ENCODE measurements at places on chromosomes 5 and 9.

- DNase-seq: no peak
Measured at GRCh38 chr5:153211076-153211475, 279.4 kb upstream of the GRIA1 start.

- DNase-seq: no peak
Measured at GRCh38 chr5:3839151-3839550, 243.5 kb downstream of the IRX1 start.

GRCh38 chr5:151632524-151632923 lies 41.4 kb upstream of the FAT2 start:
- no peak for DNase-seq

GRCh38 chr5:57501414-57502201 lies 19.0 kb upstream of the ACTBL2 start:
- no peak for DNase-seq

GRCh38 chr5:112878760-112879159 lies 17.7 kb downstream of the SRP19 start:
- no peak for DNase-seq

DNA sequence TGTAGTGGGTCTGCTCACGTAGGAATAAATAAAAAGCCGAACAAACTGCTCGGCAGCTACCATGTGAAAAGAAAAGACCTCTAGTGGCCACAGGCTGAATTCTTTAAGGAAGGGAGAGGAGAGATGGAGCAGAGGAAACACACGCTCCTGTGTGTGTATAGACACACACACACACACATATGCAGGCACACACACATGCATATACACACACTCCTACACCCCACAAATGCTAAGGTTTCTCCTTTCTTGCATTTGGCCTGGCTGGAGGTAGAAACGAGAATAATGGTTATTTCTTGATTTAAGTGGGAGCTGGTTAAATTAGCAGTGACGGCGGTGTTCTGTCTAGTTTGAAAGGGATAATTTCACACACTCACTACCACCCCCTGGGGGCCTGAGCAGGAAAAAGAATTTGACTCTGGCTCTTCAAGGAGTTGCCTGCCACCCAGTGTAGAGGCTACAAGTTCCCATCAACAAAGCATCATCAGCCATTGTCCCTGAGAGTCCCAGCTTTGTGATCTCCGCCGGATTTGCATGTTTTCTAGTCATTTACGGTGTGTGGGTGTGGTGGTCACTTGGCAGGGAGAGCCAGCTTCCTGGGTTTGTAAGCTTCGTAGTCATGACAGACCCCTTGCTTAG lies at the start of gene INSYN2B:
Gene INSYN2B (minus strand): TSS at position 78 of the 636 bp plus-strand sequence. CDS start 96,597 bp downstream, outside the sequence.
- DNase-seq: peak; percentile 47

DNA sequence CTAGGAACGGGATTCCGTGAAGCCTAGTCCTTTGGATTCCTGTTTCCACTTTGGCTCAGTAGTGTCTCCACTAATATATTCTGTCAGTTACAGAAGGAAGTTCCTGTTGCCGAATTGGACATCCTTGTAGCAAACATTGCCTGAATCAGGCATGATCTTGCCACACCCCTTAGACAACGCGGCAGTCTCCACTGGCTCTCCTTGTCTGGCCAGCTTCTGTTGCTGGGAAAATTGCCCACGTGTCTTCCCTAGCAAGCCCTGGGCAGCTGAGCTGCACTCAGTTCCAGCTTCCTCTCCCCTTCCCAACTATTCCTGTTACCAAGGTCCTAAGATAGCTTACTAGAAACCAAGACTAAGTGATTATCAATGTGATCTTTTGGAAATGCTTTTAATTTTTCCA lies 316.6 kb upstream of the RIOK2 start:
- DNase-seq: no peak

DNA sequence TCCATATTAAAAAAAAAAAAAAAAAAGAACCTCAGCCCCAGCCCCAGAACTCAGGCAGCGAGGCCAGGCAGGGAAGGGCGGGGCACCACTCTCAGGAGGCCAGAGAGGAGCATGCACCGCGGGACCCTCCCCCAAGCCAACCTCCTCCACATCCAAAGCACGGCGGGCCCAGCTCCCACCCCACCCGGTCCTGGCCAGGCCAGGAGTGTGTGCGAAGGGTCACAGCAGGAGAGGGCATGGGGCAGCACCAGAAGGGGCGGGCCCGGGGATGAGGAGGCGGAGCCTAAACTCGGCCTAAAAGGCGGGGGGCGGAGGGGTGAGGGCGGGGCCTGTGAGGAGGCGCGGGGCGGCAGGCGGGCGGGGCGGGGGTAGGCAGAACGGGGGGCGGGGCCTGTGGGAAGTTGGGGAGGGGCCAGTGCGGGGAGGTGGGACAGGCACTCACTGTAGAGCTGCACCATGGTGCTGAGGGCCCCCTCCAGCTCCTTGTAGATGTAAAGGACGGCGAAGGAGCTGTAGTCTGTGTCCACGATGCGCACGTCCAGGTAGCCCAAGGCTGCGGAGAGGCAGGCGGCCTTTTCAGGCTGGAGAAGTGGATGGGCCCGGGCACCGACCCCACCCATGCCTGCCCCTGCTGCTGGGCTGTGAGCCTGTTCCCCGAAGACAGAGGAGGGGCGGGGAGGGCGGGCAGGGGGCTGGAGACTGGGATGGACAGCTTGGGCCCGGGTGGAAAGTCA lies 1.2 kb downstream of the LCN15 start:
- no peak for DNase-seq

GRCh38 chr9:111066468-111066867 lies 28.2 kb upstream of the LPAR1 start:
- DNase-seq: no peak

DNA sequence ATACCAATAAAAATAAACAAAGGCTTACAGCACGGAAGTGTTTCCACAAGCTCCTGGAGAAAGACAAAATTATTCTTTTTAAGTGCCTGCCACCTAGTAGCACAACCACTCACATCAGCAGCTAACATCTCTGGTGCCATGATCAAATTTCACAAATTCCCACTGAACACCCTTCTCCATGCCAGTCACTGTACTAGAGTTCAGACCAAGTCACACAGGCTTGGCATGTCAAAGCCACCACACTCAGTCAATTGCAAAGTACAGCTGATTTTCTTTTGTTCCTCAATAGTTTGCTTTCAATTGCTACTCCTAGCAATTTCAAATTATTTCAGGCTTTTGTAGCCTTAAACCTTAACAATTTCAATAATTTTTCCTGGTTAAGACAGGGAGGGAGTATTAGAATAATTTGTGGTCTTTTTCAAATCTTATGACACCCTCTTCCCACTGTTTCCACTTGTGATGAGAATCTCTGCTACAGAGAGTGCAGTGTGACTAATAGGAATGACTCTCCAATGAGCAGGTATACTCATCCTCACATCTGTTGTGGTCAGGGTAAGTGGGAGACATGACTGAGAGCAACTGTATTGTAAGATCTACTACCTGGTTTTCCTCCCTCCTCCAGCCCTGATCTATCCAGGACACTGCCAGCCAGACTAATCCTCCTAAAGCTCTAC lies 46.2 kb downstream of the RNF145 start:
- DNase-seq: no peak

DNA sequence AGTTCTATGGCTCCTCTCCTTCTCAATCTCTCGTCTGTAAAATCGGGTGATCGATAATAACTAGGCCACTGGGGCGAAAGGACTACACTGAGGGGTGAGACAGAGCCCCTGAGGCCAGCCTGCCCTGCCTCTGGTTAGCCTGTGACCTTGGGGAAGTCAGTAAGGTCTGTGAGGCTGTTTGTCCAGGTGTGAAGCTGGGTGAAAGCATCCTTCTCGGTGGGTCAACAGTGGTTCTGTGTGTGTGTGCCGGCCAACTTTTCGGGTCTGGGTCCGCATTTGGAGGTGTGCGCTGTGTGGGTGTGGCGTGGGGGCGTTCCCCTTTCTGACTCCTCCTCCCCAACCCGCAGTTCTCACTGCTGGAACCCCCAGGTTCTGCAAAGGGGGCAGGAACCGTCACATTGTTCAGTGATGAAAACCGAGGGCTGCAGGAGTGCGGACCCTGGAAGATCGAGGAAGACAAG lies 5.0 kb upstream of the RNF44 start:
- no peak for DNase-seq

GRCh38 chr9:94554439-94555331 lies at the start of gene PCAT7:
Gene PCAT7 (plus strand): TSS chr9:94555083.
- DNase-seq: no peak

DNA sequence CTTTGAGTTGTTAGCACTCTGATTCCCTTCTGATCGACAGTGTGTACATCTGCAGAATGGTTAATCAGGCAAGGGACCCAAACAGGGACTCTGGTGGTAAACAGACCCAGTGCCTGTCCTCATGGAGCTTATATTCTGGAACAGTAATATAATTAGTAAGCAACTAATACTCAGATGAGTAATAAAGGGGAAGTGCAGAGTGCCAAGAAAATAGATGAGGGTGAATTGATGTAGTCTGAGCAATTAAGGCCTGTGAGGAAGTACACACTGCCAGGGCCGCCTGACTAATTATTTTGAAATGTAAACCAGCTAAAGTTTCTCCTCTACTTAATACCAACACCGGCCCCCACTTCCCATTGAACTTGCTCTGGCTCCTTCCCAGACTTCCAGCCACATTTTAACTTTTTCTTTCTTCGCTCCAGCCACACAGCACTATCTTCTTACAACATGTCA lies 4.2 kb downstream of the DHX29 start:
- DNase-seq: peak; percentile 82

GRCh38 chr9:131418143-131419025 lies 24.5 kb downstream of the PRRC2B start:
- no peak for DNase-seq

GRCh38 chr9:93229636-93230035 lies 45.7 kb downstream of the WNK2 start:
- no peak for DNase-seq
